ENCODE measurements at places on chromosomes 7 and 10.

- DNase-seq, result peak; percentile 44
These were observed 1.5 kb upstream of the FAM53B start for GRCh38 chr10:124745673-124746072.

DNA sequence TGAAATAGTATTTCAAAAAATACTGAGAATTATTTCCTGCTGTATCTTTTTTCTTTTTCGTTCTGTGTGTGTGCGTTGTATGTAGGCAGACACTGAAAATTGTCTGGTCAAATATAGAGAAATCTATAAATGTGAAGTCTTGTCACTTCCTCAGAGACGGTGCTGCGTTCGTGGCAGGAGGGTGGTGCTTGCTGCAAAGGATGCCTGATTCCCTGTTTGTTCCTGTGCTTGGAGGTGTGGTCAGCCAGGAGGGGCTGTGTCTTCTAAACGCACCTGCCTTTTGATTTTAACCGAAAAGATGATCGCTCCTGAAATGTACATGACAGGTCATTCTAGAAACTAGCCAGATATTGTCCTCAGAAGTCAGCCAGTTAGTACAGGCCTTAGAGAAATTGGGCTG, 32.5 kb upstream of the PRKAR1B start:
- no peak for DNase-seq

GRCh38 chr7:73555411-73555982, 2.0 kb downstream of the BCL7B start:
- no peak for DNase-seq

DNA sequence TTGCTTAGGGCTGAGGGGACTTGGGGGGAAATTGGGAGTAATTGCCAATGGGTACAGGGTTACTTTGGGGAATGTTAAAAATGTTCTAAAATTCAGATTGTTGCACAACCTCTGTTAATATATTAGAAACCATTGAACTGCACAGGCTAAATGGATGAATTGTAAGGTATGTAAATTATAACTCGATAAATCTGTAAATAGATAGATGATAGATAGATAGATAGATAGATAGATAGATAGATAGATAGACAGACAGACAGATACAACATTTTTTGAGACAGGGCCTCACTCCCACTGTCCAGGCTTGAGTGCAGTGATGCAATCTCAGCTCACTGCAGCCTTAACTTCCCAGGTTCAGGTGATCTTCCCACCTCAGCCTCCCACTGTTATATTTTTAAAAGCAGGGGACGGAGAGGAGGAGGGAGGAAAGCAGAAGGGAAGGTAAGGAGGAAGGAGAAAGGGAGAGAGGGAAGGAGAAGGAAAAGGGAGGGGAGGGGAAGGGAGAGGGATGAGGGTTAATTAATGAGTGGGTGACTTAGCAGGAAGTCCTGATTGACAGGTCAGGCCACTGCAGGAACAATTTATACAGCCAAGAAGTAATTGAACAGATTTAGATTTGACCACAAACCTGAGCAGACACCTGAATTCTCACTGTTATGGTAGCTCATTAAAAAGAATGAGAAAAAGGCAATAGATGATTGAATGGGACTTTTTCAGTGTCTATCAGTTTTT, 38.7 kb downstream of the AOC1 start:
- no peak for DNase-seq

DNA sequence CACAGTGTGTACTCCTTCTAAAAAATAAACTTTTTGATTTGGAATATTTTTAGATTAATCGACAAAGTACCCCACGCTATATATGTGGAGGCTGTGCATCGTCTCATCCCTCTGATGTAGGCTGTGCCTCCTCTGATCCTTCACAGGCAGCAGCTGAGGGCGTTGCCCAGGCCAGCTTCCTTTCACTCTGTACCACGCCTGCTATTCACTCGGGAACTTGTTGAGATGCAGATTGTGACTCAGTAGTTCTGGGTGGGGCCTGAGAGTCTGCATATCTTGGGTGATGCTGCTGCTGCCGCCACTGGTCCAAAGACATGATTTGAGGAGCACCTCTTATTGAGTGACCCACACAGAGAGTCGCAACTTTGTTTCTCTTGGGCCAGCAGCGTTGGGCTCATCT, 7.9 kb upstream of the C10orf120 start:
- no peak for DNase-seq

DNA sequence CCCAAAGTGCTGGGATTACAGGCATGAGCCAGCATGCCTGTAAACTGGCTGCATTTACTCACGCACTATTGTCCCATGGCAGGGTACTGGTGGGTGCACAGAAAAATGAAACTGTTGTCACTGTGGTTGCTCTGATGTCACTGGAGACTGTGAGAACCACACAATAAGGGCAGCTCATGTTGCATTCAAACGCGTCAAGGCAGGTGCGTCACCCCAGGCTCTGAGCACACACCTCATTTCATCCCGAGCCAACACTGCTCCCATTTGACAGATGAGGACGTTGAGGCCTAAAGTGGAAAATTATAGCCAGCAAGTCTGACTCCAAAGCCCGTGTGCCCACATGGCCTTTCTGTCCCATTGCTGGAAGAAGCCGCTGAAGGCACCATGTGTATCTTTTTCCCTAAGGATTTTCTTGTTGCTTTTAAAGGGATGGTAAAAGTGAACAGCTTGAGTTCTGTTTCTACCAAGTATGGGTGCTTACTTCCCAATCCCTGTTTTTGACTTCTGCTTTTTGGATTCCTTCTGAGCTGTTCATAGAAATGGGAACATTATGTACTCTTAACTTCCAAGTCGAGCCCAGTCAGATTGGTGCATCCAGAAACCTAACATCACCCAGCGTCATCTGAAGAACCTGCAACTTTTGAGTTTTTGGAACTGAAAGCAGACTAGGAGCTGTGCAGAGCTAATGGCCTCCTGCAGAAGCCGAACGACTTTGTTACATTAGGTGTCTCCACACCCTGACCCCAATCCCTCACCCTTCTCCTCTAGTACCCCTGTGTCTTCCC, 60.1 kb upstream of the CARD11 start:
- DNase-seq, result no peak

GRCh38 chr10:73900064-73900463, 10.9 kb upstream of the PLAU start:
- DNase-seq, result no peak

DNA sequence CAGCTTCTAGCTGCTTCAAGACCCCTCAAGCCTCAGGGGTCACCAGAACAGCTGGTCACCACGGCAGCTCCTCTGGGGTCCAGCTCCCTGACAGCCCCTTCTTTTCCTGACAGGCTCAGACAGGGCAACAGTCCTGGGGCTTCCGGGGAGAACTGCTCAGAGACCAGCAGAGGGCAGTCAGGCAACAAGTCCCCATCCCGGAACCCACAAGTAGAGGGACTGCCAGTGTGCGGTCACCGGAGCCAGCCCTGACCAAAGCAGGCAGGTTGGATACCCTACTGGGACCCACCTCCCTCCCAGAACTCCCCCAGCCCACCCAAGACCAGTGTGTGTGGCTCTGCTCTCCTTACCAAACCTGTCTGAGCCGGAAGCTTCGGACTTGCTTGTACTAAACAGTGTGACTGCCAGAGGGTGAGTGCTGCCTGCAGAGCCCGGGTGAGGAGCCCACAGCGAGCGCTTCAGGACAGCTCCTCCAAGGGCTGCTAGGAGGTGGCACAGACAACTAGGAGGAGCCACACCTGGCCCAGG, 40.3 kb downstream of the YKT6 start:
- peak; percentile 84 for DNase-seq

DNA sequence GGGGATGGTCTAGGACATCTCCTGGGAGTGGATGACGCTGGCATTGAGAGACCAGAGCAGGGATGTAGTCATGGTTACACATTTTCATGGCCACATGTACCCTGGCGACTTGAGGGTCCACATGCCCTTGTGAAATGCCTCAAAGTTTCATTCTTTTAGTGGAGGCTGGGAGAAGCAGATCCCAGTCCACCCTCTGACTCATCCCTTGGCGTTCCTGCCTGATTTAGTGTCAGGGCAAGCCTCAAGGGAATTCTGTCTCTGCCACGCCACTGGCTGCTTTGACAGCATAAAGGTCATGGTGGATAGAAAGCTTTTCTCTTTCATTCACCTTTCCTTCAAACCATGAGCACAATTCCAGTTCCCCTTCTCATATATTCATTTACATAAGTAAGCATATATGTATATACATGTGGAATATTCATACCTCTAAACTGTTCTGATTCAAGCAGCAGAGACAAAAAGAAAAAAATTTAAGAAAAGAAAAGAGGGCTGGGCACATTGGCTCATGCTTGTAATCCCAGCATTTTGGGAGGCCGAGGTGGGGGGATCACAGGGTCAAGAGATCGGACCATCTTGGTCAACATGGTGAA, 21.8 kb upstream of the KIF5B start:
- no peak for DNase-seq

DNA sequence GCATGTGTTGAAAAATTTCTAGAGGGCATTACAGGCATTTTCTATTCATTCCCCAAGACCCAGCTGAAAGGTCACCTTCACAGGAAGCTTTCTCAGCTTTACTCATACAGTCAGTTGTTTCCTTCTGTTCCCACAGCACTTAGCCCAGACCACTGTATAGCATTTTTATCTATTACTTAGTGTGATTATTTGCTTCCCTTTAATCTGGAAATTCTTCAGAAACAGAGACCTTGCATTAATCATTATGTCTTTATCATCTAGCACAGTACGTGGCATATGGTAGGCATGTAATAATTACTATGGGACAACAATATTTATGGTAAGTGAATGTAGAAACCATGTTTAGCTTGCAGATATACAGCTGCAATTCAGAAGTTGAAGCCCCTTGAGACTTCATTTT, 38.2 kb upstream of the CDK6 start:
- DNase-seq, result no peak

DNA sequence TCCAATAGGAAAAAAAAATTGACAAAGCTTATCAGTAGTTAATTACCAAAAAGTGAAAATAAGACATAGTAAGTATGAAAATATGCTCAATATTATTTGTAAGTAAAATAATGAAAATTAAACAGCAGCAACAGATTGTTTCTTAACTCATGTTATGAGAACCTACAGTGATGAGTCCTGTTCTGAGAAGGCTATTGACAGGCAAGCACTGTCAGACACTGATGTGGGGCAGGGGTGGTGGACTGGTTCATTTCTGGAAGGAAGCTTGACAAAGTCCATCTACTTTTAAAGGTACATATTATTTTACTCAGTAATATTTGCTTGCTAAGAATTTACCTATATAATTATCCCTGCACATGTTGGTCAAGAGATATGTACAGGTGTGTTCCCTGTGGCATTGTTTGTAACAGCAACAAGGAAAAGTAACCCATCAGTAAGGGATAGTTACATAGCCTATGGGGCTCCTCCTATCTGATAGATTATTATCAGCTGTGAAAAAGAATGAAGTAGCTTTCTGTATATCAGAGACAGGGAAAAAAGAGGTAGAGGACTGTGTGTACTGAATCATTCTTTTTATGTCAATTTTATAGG, 161.6 kb downstream of the RTKN2 start:
- no peak for DNase-seq

DNA sequence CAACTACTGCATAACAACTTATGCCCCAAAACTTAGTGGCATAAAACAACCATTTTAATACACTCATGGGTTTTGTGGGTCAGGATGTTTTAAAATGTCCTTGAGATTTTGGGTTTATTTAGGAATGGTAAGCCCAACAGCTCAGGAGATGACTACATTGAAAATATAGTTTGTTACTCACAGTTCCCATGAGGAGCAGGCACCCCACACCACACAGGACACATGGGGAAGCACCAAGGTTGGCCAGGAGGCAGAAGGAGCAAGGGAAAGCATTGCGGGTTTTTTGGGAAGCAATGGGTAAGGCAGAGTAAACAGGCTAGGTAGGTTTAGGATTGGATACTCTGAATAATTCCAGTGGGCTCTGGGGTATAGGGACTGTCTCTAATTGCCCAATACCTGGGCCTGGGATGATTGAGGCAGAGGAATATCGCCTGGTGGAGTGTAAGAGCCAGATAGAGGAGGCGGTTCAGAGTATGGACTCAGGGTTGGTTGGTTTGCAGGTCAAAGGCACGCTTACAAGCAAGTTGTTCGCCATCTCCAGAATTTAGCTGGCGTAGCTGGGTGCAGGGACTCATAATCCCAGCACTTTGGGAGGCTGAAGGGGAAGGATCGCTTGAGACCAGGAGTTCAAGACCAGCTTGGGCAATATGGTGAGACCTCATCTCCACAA, 10.0 kb upstream of the MARVELD1 start:
- DNase-seq, result no peak

GRCh38 chr10:35246770-35247343, 89.5 kb upstream of the CCNY start:
- no peak for DNase-seq

DNA sequence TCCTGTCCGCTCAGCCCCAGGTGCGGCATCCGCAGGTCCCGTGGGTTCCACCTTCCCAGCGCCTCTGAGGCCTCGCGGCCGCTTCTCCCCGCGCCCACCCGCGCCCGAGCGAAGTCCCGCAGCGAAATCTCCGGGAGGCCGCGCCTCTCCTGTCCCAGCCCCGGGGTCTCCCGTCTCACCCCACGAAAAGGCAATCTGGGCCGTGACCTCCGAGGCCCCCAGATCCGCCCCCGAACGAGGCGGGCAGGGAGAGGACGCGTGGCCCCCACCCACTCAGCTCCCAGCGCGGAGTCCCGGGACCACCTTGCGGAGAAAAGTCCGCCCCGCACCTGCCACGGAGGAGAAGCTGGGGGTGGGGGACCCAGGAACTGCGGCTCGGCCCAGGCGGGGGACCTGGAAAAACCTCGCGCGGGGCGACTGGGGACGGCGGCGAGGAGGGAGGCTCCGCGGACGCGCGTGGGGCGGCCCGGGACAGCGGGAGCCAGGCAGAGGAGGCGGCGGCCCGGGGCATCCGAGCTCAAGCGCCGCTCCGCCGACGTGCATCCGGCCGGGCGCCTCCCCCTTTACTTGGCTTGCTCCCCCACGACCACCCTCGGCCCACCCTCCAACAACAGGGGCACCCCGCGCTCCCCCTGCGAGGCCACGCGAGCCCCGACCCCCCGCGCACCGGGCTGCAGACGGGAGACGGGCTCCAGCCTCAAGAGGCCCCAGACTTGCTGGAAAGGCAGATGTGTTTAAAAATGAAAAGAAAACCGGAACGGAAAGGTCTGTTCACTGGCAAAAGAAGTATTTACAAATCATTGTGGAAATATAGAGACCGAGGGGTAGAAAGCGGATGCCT, 33.0 kb upstream of the RNF32 start:
- DNase-seq, result no peak

GRCh38 chr10:78925275-78925674, 143.5 kb upstream of the ZMIZ1 start:
- no peak for DNase-seq

DNA sequence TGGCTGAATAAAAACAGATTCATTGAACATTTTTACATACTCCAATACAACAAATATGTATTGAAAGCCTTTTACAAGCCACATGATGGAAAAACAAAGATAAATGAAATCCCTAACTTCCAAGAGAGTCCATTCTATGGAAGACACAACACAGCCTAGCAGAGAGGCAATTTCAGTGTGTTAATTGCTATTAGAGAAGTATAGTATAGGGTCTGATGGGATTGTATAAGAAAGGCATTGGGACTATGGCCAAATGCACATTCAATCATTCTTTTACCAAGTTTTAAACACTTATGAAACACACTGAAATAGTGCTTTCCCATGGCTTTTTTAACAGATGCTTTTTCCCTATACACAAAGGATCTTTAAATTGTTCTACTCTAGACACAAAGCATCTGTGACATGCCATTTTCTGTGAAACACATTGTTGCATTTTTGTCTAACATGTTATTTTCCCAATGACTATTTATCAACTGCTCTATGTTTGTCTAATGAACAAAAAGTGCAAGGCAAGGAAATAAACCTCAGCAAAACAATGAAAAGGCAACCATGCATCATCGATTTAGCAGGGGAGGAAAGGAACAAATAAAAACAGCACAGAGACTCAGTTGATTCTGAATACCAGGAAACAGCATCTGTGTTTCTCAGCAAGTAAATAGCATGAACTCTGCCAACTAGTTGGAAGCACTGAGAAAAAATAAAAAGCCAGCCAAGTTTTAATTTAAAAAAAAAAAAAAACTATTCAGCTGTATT, 42.4 kb upstream of the PHYHIPL start:
- DNase-seq, result no peak
